ENCODE measurements at places on chromosomes 12 and 14. TPM values are rescaled to one million over a fixed set of nuclear protein-coding genes. Genes with fewer than 3 reads are reported as not detected.

The REP15 gene
- total RNA-seq: 2.7 TPM

DNA sequence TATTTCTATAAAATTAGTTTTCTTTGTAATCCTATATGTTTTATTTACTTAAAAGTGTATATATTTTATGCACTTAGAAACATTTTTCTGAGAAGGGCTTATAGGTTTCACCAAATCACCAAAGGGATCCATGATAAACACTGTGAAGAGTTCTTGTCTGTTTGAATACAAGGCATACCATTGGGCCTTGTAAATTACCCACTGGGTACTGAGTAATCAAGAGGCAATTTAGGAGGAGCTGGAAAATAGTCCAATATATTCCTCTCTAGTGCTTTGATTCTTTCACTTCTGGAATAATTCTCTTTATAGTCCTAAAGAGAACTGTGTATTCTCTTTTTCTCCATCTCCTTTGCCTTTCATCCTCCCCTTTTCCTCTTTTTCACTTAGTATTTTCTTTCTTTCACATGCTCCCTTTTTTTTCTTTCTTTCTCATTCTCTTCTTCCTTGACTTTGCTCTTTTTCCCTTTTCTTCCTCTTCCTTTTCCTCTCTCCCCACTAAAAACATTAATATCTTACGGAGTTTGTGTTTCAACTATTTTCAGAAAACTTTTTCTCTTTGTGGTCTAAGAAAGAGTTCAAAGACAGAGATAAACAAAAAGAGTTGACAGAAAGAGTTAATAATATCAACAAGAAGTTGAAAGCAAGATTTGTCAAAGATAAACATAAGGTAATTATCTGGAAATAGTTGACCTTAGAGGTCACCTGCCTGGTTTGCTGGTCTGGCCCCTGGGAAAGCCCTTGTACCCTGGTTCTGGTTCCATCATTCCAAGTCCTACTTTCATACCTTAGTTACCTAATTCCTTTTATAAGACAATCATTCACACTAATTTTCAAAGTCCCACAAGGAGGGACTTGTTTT is 435.3 kb downstream of the RAD51B start:
- no peak for DNase-seq

DNA sequence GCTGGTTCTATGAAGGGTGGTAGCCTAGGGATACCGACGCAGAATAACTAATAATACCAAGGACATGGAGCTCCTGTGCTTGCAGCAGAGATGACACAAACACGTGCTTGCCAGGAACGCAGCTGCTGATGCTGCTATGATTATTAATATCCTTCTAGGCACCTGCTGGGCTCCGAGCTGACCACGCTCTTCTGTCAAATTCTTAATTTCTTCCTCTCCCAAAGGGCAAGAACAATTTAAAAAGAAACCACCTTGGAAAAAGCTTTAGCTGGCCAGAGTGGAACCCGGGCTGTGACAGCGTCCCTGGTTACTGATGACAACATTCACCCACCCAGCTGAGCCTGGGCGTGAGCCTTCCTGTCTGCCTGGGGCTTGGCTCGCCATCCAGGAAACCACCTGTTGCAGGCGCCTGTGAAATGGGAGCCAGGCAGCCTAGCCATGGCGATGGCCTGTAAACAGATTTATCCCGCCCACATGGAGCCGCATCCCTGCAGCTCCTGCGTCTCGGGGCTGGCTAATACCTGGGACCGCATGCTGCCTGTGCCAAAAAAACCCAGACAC is 28.8 kb downstream of the CLMN start:
- no peak for DNase-seq

GRCh38 chr14:52266782-52267181 is 716 bp upstream of the PTGDR start:
- no peak for DNase-seq

GRCh38 chr12:96988919-96989318 is 81.9 kb downstream of the NEDD1 start:
- DNase-seq: no peak

DNA sequence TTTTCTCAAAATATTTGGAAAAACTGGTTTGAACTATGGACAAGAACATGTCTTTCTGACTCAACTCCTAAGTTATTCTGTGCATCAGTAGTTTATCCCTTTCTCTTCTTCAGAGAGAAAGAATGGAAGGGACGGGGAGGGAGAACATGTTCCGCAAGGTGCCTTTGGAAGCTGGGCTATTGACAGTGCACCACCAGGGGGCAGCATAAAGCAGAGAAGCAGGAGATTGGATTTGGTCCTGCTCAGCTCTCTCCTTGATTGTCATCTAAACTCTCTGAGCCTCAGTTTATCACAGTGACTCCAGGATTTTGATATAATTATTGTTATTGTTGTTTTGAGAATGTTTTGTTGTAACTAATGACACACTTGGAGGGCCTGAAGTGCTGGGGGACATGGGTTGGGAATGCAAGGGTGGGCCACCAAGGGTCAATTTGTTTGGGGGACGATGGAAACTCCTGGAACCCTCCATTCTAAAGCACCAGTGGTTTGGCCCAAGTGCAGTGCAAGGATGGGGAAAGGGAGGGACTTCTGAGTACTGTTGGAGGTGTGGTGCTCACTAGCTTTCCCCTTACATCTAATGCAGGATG is 45.3 kb upstream of the ANO6 start:
- DNase-seq: peak; percentile 92

- no peak for DNase-seq
Observed at GRCh38 chr12:132276827-132277373, 52.5 kb downstream of the GALNT9 start.

GRCh38 chr12:98373025-98373554 is 142.3 kb upstream of the TMPO start:
- DNase-seq: no peak

- no peak for DNase-seq
Observed at GRCh38 chr12:70744178-70744577, 106.9 kb upstream of the PTPRB start.

GRCh38 chr12:15834575-15834974 is 45.4 kb upstream of the EPS8 start:
- no peak for DNase-seq

DNA sequence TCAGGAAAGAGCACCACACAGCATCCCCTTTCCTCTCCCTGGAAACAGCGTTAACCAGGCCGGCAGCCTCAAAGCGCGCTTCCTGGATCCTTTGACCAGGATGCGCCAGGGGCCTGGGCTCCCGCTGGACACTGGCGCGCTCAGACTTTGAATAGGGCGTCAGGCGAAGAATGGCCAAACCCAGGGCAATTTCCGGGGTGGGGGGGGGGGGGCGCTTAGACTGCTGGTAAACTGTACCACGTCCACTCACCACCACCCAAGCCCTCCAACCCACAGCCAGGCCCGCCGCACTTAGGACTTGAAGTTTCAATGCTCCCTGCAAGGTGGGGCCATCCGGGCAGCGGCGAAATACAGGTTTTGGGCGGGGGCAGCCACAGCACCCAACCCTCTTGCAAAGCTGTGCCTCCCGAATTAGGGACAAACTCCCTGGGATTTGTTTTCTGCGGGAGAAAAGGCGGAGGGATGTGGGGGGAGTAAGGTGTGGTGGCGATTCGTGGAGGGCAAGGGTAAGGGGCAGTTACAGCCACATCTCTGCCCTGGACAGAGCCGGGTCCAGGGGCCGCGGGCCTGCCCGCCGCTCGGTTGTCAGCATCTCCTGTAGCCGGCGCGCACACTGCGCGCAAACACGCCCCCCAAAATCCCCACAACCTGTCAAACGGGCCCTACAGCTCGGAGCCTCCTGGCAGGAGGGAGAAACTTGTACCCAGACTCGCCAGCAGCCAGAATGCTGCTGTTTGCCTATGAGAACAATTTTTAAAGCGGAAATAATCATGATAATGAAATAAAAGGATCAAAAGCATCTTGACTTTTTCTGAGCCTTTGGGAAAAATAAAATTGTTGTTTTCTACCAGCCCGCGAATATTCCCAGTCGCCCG is 958 bp downstream of the RTN1 start:
- no peak for DNase-seq

GRCh38 chr14:48331421-48331820 is 656.0 kb upstream of the MDGA2 start:
- DNase-seq: no peak

- DNase-seq: no peak
Observed at GRCh38 chr12:130954544-130954831, 781 bp downstream of the ADGRD1 start.

- no peak for DNase-seq
Observed at GRCh38 chr12:8559676-8560075, 19.0 kb upstream of the CLEC4E start.

- peak; percentile 31 for DNase-seq
Observed at GRCh38 chr14:100612986-100613385, 25.8 kb upstream of the BEGAIN start.

The MYO1A gene
- total RNA-seq: 0.28 TPM

- no peak for DNase-seq
Observed at GRCh38 chr14:86279405-86279804, 749.5 kb downstream of the FLRT2 start.

The C12orf56 gene
- not detected for total RNA-seq

The COCH gene
- total RNA-seq: 8.5 TPM

DNA sequence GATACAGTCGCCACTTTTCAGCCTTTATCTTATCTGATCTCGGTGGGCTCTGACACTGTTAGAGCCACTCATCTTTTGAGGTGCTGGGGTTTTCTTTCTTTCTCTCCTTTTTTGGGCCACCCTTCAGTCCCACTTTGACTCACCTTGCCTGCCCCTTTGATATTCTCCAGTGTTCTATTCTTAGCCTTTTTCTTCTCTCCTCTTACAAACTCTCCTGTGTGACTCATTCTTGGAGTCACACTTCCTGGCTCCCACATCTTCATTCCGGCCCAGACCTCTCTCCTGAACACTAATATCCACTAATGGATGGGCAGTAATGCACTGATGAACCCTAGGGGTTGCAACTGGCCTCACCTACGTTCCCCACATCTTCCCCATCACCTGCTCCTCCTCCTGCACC is 2.2 kb upstream of the DCD start:
- DNase-seq: no peak

GRCh38 chr14:54147758-54148157 is 191.1 kb upstream of the BMP4 start:
- no peak for DNase-seq

The ADCY4 gene
- 36.0 TPM for total RNA-seq

DNA sequence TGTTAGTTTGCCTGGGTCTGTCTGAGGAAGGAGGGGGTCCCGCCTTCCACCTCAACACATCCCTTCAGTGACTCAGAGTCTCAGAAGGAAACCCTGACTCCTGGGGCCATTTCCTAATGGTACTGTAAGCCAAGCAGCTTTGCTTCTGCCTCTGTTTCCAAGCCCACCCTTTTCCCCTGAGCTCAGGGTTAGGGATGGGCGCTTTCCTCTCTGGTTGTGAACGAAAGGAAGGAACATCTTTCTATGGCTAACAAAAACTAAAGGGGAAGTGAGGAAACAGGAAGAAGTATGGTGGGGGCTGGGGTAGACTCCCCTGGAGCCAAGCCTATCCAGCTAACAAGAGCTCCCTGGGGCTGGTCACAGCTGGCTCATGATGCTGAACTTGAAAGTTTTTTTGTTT is 11.6 kb upstream of the UNC119B start:
- DNase-seq: no peak

The KRT1 gene
- total RNA-seq: 0.42 TPM

GRCh38 chr14:67426983-67427606 is 15.1 kb upstream of the PLEK2 start:
- peak; percentile 84 for DNase-seq

DNA sequence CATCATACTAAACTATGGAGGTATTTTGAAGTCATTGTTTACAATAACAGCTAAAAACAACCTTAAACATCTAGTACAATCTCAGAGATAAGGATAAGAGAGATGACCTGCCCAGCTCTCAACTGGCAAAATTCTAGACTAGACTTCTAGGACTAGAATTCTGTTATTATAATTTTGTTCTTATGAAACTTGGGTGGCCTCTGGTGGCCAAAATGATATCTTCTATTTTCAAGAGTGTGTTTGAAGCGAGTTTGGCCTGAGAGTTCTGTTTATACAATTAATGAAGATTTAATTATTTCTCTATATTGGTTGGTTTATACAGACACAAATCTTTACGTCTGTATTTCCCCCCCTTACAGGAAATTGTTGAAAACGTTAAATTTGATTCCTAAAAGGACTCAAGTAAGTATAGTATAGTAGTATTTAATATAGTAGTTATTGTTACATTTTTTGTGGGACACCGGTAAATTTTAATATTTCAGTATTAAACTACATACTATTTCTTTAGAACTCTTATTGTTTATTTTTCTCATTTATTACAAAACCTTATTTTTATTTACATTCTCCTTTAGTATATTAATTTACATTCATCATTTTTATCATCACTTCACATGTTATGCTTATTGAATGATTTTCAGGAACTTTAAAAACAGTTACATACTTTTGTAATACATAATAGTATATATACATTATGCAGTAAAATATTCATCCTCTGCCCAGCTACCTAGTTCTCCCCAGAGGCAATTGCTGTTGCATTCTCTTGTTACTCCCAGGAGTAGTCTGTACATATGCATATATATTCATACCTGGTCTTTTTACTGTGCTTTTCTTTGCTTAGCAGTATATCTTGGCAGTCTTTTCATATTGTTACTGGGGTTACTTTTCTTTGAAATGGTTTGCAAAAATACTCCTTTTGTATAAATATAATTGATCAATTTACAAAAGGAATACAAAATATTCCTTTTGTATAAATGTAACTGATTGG is 6.6 kb downstream of the PPHLN1 start:
- no peak for DNase-seq

The GALNT4 gene
- total RNA-seq: 6.2 TPM

Measured in posterior vena cava (tissue), 2 donors.